HS-5 (cell line): ENCODE measurements at places on chromosomes 6 and 20.

GRCh38 chr20:53652090-53652858 lies 58.6 kb upstream of the ZNF217 start:
- DNase-seq = no peak

- DNase-seq = no peak
These were observed 1.1 kb downstream of the ABT1 start for GRCh38 chr6:26597821-26598220.

GRCh38 chr20:51091406-51092195 lies 68.7 kb upstream of the KCNG1 start:
- DNase-seq = no peak

DNA sequence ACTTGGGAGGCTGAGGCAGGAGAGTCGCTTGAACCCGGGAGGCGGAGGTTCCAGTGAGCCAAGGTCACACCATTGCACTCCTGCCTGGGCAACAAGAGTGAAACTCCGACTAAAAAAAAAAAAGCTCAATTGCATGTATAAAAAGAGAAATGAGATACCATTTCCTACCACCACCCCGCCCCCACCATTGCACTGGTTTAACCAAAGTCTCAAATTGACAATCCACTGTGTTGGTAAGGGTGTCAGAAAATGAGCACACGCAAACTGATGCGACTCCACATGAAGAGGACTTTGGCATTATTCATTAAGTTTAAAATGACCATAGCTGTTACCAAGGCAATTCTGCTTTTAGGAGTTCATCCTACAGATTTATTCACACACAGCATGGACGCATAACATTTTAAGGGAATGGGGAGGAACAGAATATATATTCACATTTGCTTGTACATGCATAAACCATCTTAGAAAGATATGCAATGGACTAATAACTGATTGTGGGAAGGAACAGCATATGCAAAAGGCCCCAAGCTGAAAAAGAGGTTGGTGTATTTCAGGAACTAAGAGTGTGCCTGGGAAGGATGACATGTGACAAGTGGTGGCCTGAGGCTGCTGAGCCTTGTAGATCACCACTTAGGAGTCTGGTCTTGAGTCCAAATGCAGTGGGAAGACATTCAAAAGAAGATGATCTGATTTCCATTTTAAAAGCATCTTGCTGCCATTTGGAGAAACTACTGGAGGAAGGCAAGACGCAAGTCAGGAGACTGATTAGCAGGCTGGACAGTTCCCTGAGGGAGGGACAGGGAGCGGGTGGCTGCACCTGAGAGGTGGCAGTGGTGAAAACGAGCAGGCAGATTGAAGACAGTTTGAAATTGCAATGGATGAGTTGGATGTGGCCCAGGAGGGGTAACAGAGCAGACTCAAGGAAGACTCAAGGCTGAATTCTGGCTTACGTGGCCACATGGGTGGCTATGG lies 37.2 kb upstream of the PTPN1 start:
- DNase-seq = no peak

GRCh38 chr6:117352466-117353081 lies 73.2 kb downstream of the ROS1 start:
- DNase-seq = no peak

DNA sequence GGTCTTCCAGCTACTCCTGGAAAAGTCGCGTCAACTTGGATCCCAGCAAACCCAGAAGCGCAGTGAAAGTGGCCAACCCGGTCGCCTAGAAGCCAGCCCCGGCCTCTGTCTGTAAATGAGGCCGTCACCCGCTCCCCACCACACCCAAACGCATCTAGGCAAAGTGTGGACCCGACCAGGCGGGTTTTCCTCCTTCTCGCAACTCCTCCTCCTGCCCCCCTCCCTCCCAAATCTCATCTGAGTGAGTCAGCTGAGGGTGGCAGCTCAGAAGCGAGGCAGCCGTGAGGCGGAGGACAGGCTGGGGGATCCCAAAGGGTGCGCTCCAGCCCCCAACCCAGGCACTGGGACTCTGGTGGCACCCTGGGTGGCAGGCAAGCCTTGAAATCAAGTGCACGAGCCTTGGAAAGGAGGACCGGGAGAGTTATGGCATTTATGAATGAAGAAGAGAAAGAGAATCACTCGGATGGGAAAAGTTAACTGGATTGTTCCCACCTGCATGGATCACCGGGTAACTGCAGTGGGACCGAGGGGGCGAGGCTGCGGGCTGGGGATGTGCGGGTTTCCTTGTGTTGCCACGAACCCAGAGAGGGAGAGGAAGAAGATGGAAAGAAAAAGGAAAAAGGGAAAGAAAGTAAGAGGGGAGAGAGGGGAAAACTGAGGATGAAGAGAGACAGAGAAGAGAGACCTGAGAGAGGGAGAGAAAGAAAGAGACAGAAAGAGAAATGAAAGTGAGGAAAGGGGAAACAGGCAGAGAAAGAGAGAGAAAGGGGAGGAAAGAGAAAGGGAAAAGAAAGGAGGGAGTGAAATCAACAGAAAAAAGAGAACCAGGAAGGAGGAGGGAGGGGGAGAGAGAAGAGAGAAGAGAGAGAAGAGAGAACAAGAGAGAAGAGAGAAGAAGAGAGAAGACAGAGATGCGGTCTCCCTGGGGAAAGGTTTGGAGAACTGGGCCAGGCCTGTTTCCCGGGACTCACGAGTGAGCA lies at the start of gene APCDD1L:
Gene APCDD1L (minus strand): TSS at position 167 of the 980 bp plus-strand sequence. CDS start 692 bp downstream, outside the sequence.
- DNase-seq = peak; percentile 60

- DNase-seq = no peak
These were observed 105.7 kb upstream of the FAM184A start for GRCh38 chr6:119184008-119184648.

DNA sequence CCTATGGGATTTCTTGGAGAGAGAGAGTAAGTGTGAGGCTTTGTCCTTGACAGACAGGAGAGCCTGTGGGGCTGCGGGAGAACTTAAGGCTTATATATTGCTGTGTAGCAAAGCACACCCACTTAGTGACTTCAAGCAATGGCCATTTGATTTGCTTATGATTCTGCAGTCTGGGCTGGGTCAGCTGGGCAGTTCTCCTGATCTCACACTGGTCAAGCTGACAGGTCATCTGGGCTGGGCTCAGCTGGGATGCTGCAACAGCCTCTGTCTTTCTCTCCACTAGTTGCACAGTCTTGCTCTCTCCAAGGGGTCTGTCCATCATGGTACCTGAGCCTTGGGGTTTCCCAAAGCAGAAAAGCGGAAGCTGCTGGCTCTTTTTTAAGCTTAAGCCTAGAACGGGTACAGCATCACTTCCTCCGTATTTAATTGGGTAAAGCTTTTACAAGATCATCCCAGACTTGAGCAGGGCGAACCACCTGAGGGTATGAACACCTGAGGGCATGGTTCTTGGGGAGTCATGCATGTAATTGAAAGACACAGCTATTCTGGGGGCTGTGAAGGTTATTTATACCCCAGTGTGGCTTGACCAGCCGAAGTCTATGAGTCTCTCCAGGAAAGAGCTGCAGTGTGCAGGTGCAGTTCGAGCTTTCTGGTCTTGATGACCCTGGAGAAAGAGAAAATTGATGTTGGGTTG lies 13.3 kb upstream of the GGTLC1 start:
- DNase-seq = no peak

DNA sequence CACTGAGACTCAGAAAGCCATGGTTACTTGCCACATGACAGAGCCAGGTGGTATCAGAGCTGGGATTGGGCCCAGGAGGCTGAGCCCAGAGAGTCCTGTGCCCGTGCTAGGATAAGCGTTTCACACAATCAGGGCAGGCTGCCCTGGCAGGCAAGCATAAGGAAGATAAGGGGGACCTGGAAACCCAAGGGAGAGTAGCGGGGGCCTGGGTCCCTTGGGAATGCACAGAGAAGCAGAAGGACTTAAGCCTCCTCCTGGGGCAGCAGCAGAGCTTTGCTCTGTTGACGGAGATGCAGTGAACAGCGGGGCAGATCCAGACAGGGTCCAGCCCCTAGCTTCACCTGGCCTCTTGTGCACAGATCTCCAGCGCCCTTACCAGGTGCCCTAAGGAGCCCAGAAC lies 8.7 kb downstream of the TRIB3 start:
- no peak for DNase-seq

DNA sequence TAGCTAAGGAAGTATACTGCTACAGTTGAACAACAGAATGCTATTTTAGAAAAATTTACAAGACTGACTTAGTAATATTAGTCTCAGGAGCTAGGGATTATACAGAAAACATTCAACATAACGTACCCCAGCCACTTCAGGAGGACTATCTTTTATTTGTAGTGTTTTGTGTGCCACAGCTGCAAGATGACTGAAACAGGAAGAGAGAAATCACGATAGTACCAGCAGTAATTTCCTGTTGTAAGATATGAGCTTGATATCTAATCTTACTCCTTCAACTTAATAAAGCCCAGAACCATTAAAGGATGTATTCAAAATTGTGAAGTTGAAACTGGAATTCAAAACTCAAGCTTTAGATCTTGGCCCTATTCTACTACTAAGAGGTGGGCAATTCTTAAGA lies 42.1 kb downstream of the SLC35A1 start:
- no peak for DNase-seq

GRCh38 chr6:148986608-148987007 lies 239.8 kb downstream of the UST start:
- DNase-seq = no peak

GRCh38 chr6:68657374-68658139 lies 22.5 kb downstream of the ADGRB3 start:
- DNase-seq = no peak

DNA sequence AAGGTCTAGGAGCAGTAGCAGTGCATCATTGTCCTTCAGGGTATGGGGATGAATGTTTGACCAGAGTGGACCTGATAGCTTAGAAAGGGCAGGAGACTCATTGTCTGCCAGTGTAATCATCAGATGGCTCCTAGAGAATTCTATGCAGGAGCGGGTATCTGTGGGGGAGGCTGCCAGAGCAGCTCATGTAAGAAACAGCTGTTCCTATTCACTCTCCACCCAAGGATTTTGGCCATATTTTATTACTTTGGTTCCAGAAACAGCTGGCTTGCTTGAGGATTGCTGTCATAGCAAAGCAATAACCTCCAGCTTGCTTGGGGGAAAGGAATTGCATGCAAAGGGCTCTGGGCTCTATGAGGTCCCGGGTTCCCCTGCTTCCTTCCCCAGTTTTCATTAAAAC lies 44.1 kb downstream of the RALY start:
- no peak for DNase-seq

DNA sequence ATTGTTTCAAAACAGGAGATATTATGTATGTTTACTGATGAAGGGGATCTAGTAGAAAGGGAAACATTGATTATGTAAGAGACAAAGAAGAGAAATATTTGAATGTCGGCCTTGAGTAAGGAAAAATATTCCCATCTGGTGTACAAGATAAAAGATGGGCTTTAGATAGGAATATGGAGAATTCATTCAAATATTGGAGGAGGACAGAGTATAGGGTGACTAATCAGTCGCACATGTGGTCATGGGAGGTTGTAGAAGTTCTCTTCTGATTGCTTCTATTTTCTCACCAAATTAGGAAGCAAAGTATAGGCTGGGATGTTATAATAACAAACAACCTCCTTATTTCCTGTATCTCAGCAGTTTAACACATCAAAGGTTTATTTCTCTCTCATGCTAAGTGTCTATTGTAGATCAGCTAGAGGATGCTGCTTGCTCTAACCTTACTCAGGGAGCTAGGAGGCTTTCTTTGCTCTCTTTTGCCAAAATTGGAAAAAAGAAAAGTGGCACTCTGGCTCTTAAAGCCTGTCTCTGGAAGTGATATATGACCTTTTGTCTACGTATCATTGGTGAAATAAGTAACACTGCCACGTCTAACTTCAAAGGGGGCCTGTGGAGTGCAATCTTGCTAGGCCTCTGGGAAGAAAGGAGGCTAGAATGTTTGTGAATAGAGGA lies 1.2 kb upstream of the HDDC2 start:
- no peak for DNase-seq

- no peak for DNase-seq
These were observed 203.0 kb downstream of the KCNQ5 start for GRCh38 chr6:72824833-72825232.

GRCh38 chr20:45154183-45154582 lies 20.5 kb upstream of the PI3 start:
- DNase-seq = no peak

DNA sequence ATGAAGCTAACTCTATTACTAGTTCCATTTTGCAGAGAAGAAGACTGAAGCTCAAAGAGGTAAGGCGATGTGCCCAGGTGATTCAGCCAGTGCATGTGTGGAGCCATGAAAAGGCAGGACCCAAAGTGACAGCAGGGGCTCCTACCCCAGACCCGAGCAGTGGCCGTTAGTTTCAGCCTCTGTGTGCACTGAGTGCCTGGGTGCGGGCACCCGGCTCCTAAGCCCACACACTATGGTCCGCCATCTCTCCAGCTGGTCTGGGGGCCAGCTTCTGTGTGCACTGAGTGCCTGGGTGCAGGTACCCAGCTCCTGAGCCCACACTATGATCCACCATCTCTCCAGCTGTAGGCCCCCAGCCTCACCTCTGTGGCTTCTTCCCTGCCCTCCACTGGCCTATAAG lies 123.5 kb upstream of the CST7 start:
- DNase-seq = no peak

DNA sequence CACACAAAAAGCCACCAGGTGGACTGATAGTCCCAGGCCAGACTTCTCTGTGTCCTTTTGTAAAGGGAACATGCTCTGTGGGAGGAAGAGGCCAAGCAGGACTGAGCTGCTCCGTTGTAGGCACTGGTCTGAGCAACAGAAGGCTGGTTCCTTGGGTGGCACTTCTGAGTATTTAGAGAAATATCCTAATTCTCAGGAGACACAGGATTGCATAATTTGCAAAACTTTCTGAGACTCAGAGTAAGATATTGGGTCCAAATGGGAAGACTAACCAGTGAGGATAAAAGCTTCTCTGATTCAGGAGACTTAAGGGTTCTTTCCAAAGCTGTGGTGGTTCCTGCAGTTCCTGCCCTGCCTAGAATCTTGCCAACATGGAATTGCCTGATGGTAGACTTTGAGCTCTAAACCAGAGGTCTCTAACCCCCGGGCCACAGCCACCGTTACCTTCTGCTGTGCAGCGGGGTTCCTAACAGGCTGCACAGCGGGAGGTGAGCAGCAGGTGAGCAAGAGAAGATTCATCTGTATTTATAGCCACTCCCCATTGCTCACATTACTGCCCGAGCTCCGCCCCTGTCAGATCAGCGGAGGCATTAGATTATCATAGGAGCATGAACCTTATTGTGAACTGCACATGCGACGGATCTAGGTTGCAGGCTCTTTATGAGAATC lies 107.0 kb downstream of the OLIG3 start:
- no peak for DNase-seq

- DNase-seq = no peak
These were observed 164.8 kb upstream of the CEP162 start for GRCh38 chr6:84392261-84392660.

GRCh38 chr6:133978896-133979240 lies 25.8 kb downstream of the TBPL1 start:
- DNase-seq = no peak

DNA sequence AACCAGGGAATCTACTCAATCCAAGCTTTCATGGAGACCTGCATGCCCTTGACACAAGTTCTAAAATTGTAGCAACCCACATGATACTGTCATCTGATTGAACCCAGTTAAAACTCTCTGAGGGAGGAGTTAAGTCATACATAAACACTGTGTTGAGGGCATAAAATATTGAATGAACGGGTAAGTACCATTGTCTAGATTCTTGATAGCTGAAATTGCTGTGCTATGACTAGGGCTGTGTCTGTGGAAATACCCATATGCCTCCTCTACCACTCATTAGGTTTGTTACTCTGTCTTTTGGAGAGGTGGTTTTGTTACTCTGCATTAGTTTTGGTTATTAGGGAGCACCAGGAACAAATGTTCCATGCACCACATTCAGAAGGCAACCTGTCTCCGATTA lies 7.6 kb downstream of the ENPP4 start:
- no peak for DNase-seq
